Fibroblast of lung (primary cell): ENCODE measurements at places on chromosomes 2 and 18.
A peak's percentile ranks its signal among the peaks of the same experiment; 100 is the strongest.

DNA sequence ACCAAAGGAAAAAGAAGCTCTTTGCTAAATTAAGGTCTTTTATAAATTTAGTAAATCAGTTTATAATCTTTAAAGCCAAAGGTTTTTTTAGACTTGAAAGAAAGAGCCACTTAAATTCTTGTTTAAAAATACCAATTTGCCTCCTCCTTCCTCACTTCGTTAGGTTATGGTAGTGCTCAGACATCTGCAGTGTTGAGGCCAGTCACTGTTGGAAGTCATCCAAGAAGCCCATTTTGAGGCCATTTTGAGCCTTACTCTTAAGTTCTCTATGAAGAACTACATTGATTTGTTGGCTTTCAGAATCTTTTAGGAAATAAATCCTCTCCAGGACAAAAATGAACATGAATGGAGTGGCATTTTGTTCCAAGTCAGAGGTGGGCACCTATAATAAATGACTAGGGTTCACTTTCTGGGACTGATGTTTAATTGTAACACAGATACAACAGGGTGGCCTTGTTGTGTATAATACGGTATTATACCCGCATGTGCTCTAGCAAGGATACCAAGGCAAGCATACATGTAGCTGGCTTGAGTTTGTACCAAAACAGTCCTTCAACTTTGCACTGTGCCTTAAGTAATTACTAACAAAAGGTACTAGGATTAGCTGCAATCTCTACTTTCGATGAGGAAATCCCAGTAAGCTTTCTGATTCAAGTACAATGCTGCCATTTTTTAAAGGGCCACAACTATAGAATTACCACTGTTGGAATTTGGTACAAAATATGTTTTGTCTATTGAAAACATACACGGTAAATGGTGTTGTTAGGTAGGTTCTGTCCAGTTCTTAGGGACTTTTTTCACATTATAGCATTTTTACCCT is 22.8 kb downstream of the SLC66A3 start:
- peak; percentile 37 for DNase-seq

GRCh38 chr2:216002101-216002678 is 11.2 kb downstream of the MREG start:
- DNase-seq, result no peak

- no peak for DNase-seq
These were observed 46.8 kb downstream of the TNS1 start for GRCh38 chr2:217955881-217956493.

- peak; percentile 81 for DNase-seq
These were observed 89.1 kb upstream of the KLF7 start for GRCh38 chr2:207254591-207255464.

DNA sequence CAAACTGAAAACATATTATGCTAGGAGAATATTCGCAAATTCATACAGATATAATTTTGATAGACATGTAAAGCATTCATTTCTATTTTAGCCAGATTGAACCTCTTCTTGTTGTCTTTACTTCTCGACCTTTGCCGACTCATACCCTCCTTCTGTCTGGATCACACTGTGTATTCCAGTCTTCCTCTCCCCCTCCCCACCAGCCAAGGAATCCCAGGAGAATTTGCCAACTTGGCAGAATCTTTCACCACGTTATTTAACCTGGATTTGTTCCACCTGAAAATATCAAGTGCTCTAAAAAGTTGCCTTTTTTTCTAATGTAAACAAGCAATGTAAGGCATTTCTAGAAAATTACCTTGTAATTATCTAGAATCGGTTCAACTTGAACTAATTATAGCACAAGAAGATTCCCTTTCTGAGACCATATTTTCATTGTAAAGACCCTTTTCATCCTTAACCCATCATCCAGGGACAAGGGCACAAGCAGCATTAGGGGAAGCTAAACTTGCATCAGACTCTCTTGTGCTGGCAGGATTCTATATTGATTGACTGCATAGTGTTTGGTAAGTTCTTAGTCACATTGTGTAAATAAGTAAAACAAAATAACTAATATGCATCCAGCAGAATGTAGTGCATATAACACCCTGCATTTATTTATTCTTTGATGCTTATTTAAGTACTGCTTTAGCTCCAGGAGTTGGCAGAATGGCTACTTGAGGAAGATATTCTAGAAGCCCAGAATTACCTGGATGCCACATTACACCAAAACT is 1328.7 kb upstream of the NXPH2 start:
- DNase-seq, result no peak

GRCh38 chr2:75582840-75583239 is 22.1 kb upstream of the EVA1A start:
- no peak for DNase-seq
